ENCODE measurements at places on chromosomes 2 and 18.

DNA sequence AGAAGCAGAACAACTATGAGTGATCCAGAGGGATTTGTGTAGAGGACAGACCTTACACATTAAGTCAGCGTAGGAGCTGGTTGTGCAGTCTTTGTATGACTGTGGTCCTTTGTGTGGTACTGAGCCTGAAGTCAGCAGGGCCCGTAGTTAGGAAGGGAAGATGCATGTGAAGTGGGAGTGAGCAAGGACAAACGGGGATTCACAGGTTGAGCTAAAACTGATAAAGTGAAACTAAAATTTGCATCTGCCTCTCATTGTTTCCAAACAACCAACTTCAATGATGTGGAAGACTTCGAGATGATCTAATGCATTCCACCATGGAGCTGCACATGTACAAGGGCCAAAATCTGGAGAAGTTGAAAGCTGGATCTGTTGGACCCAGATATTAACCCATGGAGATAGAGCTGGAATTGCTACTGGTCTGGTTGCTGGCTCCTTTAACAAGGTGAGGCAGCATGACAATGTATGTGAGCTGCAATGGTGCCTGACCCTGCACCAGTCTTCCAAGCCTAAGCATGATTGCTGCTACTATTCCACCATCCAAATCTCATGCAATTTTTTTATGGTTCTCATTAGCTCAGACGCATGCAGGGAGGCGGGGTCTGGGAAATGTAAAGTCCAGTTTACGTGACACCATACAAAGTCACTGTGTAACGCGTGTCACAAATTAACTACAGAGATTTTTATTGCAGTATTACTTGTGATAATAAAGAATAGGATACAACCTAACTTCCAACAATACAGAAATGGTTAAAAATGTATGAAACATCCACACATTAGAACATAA lies 12.1 kb upstream of the CYBRD1 start:
- DNase-seq = no peak

DNA sequence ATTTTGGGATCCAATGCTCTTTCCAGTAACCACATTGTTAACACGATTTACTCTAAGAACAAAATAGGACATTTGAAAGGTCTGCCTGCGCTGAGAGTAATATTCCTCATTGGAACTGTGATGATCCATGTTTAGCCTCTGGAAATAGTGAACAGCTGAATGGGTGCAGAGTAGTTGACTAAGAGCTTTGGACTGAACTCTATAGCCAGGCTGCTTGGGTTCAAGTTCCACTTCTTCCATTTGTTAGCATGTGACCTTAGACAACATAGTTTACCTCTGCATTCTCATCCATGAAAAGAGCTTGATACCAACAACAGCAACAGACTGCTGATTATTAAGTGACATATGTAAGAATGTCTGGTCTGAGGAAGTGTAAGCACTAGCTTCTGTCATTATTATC lies 128.3 kb upstream of the MMADHC start:
- no peak for DNase-seq

DNA sequence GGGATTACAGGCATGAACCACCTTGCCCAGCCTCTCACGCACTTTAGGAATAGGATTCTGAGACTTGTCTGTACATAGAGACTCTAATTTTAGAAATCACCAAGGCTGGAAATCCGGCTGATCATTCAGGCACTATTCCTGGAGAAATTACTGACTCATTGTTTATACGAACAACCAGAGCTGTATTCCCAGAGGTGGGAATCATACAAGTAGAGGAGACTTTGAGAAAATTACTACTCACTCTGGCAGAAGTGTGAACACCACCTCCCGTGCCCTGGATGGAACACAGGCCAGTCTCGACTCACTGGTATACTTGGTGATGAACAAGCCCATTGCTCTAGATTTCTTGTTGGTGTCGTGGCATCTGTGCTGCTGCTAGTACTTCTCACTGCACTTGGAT lies 5.8 kb upstream of the ADNP2 start:
- no peak for DNase-seq

- DNase-seq = no peak
Observed at GRCh38 chr18:10514082-10514481, 11.7 kb upstream of the NAPG start.

- no peak for DNase-seq
Observed at GRCh38 chr2:136714452-136714951, 50.8 kb upstream of the THSD7B start.

GRCh38 chr18:74395648-74396154 lies 61.4 kb downstream of the DIPK1C start:
- no peak for DNase-seq

DNA sequence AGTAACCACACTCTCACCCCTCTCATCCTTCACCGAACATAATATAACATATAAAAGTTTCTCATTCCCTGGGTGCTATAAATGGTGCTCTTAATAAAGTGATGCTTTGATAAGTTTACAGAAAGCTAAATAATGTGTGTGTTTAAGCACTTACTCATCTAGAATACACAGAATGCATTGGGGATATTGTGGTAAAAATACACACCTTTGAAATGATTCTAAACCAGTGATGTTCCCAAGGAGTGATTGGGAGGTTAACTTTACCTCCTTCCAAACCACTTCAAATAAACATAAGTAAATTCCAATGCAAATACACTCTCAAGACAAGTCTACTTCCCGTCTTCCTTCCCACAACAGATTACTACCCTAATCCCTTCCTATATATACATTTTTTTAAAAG lies 85.3 kb upstream of the TWSG1 start:
- DNase-seq = no peak
